AG08396 (cell line): ENCODE measurements at places on chromosomes 16 and 17.

DNA sequence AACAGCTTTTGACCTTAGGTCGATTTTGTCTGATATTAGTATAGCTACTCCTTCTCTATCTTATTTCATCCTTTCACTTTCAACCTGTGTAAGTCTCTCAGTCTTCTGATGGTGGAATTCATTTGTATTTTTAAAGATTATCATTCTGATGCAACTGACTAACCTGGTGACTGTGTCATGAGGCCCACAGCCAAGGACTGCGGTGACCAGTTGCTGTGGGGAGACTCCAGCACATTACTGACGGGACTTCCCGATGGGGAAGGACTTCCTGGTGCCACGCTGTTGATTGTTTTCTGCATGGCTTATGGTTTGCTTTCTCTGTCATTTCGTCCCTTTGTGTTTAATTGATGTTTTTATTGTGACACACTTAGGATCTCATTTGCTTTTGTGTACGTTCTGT, 34.2 kb downstream of the RMI2 start:
- DNase-seq = no peak

DNA sequence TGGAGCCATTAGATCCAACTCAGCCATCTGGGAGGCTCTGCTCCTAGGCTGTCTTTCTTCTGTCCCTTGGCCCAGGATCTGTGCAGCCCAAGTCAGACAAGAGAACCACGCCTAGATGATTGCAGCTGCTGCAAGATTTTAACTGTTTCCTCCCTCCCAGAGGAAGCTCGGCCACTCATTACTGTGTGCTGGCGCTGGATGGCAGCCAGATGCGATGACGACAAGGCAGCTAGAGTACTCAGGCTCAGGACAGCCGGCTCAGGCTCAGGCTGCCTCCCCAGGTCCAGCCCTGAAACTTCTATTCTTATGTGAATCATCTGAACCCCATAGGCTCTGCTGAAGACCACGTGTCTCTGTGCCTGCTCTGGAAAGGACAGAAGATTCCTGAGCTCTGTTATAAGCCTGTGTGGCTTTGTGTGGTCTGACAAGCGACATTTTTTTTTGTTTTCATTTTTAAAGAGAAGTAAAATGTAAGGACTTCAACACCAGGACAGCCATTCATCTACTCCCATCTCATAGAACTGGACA, 32.1 kb upstream of the FBXW10B start:
- DNase-seq = peak; percentile 91

DNA sequence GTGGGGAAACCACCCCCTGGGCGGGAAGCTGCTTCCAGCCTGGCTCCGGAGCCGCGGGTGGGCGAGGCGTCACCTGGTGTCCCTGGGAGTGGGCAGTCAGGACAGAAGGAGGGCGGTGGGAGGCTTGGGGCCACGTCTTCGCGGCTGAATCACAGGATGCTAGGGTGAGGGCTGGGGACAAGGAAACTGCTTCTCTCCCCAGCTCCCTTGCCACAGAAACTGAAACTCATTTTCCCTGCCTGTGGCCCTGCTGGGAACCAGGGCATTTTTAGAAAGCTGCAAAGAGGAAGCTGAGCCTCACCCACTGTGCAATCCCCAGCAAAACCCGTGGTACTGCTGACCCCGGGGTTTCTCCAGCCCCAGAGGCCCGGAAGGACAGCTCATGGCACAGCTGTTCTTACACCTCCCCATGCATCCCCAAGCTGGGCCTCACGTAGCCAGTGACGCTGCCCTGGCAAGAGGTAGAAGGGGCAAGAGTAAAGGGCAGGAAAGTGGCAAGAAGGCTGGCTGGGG, 8.2 kb downstream of the RHBDF2 start:
- peak; percentile 80 for DNase-seq

GRCh38 chr17:34797720-34798119, 163.5 kb downstream of the CCT6B start:
- peak; percentile 53 for DNase-seq

DNA sequence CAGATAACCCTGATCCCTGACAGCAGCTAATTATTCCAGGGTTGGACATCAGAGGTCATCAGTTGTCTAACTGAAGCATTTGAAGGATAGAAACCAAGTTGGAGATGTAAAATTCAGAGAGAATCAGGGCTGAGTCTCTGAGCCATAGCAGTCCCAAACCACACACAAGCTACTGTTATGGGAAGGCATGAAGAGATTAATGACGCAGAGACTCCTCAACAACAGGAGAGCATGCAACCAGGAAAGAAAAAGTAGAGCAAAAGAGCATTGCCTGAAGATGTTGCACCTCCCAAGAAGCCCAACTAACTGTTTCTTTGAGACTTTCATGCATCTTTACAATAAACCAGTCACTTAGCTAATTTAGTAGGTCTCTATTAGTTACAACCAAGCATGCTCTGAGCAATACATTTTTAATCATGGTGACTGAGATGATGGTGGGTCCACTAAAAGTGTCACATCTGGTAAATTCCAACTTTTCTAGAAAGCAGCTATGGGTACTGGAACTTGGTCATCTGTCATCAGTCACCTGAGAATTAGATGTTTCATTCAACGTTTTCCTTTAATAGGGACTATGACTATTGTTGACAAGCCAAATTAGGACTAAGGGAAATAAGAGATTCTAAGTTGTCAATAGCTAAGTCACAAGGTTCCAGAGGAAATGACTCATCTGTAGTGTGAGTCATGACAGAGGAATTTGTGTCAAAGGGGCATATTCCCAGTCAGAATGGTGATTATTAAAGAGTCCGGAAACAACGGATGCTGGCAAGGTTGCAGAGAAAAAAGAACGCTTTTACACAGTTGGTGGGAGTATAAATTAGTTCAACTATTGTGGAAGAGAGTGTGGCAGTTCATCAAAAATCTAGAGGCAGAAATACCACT, 239.8 kb downstream of the CHD9NB start:
- DNase-seq = peak; percentile 45

DNA sequence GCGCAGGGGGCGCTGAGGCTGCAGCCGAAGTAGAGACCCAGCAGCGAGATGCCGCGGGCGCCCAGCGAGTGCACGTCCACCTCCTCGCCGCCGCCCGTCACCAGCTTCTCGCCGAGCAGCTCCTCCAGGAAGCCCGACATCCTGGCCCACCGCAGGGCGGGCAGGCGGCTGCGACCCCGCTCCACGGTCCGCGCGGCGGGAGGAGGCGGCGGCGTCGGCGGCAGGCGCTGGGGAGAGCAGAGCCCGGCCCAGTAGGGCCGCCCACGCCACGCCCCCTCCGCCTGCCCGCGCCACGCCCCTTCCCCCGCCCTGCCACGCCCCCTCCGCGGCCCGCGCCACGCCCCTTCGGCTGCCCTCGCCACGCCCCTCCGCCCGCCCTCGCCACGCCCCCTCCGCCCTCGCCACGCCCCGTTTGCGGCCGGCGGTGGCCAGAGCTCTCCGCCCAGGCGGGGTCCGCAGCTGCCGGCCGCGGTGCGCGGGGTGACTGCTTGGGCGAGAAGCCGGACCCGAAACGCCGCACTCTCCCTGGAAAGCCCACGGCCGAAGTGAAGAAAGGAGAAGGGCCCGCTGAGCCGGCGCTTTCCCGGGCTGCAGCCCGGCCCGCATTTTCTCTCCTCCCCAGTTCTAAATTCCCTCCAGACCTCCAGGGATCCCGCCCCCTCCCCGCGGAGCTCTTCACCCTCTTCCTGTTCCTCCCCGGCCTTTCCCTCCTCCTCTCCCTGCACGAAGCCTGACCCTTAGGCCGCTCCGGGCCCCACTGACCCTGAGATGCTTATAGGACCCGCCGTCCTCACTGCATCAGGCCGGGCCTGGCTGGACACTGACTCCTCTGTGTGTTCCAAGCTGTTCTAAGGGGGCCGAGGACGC, at the start of gene NXN:
NXN (minus strand) TSS at position 238 of the 867 bp plus-strand sequence.
- DNase-seq = peak; percentile 99

DNA sequence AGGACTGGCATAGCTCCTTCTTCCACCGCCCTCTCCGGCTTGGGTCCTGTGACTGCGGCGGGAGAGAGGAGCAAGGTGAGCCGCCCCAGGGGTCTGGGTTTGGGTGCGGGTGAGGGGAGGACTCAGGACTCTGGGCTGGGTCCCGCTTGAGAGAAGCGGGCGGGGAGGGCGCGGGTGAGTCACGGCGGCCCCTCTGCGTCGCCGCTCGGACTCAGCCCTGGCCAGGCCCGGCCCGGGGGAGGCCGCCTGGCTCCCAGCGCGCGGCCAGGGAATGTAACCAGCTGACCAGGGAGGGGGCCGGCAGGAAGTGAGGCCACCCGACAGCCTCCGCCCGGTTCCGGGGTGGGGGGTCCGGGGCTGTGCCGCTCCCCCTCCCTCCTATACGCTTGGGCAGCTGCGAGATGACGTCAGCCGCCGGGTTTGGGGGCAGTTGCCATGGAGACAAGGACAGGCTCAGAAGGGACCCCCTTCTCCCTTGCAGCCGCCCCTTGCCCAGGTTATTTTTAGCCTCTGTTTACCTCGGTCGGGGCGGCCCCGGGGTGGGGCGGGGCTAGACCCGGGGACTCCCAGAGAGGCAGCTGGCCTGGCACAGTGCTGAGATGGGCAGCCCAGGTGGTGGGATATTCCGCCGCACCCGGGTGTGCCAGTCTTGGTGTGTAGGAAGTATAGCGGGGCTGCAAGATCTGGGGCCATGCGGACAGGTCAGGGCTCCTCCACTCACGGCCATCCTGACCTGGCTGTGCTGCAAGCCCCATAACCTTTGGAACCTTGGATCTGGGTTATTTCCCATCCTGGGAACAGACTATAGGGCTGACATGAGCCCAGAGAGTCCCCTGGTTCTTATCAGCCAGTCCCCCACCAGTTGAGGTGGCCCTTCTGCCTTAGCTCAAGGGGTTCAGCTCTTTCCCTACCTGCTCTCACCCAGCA, 1.6 kb downstream of the RIPOR1 start:
- DNase-seq = peak; percentile 90

- DNase-seq = peak; percentile 39
Observed at GRCh38 chr17:51289696-51290111, 29.4 kb downstream of the UTP18 start.

DNA sequence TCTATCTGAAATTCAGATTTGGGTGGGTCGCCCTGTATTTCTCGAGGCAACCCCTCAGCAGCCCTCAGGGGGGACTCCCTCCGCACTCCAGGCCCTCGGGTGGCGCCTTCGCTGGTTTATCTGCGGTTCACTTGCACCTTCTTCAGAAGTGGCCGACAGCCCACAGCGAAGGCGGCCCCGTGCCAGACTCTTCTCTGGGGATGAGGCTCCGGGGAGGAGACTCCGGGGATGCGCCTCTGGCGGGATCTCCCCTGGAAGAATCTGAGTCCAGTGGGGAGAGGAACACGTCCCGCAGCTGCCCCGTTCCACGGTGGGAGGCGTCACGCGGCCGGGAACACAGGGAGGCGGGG, 63.9 kb upstream of the DNAJA2 start:
- DNase-seq = no peak

- no peak for DNase-seq
Observed at GRCh38 chr16:64346080-64346479, 775.8 kb downstream of the CDH11 start.

- DNase-seq = no peak
Observed at GRCh38 chr17:66945147-66945835, 19.2 kb upstream of the CACNG4 start.

DNA sequence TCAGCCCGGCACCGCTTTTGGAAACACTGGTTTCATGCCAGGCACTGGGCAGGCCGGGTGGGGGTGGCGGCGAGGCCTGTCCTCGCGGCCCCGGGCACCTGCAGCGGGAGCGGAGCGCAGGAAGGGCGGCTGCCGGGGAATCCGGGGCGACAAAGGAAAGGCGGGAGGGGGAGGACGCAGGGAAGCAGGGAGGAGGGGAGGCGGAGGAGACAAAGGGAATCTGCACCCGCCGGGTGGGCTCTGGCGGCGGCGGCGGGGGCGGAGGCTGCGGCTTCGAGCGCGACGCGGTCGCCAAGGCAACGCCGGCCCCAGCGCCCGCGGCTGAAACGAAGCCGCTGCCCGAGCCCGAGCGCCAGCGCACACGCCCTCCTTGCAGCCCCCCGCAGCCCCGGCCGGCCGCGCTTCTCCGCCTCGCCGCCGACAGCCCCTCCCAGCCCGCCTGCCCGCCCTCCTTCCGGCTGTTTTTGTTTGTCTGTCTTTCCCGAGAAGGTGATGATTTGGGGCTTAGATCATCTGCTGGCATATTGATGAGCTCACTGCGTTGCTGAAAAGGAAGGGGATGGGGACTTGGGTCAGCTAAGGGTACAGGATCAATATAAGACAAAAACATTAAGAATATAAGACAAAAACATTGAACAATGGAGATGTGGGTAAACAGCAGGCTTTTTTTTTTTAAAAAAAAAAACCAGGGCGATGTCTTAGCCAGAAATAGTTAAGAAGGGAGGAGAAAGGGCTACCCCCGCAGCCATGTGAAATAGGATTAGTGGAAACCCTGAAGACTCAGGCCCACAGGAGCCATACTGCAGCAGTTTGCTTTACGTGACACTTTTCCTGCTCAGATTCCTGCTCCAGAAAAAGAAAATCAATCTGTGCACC, 32.7 kb downstream of the CDK5R1 start:
- DNase-seq = peak; percentile 74
